GM12892 (cell line): ENCODE measurements at places on chromosomes 3 and 15.

- DNase-seq, result no peak
Measured at GRCh38 chr3:75272691-75273090, 391.4 kb upstream of the FRG2C start.

DNA sequence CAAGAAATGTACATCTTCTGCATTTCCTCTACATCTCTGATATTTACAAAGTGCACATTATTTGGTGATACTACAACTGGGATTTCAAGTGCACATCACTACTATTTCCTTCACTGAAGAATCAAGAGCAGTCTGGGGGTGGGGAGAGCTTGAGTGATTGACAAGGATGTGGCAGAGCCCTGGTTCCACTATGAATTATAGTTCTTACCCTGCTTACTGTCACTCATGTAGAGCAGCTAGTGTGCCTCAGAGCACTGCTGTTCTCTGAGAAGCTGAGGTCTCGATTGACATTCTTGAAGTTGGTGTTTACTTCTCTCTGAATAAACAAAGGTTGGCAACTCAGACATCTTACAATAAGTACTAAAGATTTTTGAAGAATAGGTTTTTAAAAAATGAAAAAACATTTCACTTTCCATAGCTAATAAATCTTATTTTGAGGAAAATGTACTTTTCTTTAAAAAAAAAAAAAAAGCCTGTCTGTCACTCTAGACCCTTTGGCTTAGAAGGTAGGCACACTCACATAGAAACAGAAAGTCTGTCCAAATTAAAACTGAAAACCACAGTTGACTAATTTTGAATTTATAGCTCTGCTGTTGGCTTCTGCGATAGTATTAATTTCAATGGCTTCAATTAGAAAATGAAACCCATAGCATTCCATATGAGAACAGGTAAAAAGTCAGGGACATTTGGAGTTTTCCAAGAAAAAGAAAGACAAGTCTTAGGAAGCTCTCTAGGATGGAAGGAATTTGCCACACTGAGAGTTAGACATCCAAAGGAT, 5.6 kb downstream of the GREM1 start:
- DNase-seq, result no peak

DNA sequence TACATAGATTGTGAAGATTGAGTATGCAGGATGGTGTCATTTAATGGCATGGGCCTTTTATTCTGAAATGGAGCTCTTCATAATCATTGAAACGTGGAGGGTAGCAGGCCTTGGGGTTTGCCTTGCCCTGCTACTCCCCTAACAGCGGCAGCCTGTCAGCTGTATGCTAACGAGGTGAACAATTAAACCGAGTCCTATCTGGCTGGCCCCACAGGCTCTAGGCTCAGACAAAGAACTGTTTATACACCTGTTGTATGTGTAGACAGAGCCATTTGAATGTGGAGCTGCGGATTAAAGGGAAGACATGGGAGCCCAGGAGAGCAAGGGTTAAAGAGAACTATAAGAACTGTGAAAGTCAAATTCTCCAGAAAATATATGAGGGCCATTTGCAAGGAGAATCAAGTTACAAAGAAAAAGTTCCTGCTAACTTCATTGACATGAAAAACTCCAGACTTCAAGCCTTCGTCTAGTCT, 116.7 kb upstream of the CGNL1 start:
- no peak for DNase-seq

DNA sequence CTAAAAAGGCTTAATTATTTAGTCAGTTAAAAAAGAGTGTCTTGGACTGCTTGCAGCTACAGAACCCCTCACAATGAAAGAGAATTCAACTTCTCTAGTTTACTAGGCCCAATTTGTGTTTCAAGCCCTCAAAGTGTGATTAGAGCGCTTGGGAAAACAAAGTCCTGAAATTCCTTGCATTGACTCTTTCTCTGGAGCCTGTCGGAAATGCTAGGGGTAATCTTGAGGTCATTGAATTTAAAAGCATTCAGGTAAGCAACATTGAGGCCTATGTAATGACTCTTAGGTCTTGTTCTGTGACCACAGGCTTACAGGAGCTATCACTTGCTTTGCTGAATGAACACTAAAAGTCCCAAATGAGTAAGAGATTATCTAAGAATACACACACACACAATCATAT, 186.0 kb downstream of the NLGN1 start:
- DNase-seq, result no peak

GRCh38 chr15:74988007-74988800, 7.2 kb upstream of the SCAMP5 start:
- DNase-seq, result no peak

DNA sequence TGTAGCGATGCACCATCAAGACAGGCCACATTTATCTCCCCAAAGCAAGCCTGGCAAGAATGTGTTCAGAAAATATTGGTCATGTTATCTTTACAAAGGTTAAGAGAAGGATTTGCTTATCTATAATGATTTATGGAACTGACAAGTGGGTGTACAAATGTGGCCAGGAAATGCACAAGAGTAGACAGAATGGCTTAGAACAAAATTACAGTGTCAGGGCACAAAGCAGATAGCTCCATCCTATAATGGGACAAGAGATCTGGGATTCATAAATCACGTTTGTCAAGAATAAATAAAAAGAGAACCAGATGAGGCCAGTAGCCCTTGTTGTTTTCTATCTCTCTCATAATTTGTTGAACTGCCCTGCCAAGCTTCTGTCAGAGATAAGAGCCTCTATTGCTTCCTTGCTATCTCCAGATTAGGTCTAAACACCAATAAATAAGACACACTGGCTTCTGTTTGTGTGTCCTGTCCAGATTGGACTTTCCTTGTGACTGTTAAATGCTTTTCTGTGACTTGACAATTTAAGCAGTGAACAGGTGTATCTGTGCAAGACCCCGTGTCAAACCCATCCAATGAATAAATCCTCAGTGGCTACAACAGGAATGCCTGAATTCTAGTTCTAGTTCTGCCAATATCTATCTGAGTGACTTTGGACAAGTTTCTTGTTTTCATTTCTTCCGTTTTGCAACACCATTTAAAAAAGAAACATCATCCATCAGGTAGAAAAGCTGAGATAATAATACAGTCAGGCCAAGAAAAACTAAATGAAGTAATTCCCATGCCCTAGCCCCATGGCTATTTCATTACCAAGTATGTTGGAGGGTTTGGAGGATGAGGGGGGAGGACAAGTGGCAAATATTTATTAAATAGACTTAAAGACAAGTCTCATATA, 157.2 kb downstream of the DCLK3 start:
- no peak for DNase-seq

GRCh38 chr15:101526890-101527289, 37.4 kb upstream of the PCSK6 start:
- DNase-seq, result no peak

- DNase-seq, result no peak
Measured at GRCh38 chr3:15347063-15347736, 14.8 kb upstream of the SH3BP5 start.

- no peak for DNase-seq
Measured at GRCh38 chr15:44183363-44183762, 11.7 kb downstream of the FRMD5 start.

DNA sequence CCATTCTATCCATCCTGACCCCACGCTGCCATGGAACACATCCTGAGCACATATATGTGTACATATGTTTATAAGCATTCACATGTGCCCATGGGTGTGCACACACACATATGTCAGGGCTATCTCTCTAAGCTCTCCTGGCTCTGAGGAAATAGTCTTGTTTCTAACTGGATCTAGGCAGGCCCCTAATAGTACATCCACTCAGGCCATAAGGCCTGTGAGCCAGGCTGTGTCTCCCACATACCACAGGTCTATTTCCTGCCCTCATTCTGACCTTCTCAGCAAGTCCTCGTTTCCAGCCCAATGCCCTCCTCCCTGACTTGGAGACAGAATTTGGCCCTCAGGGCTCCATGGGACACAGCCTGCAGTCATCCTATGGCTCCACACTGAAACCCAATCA, 284.8 kb upstream of the CTNNB1 start:
- no peak for DNase-seq

GRCh38 chr3:23999012-23999641, 54.0 kb downstream of the NR1D2 start:
- no peak for DNase-seq

GRCh38 chr3:171770689-171771620, 39.3 kb downstream of the PLD1 start:
- DNase-seq, result no peak

GRCh38 chr15:56866803-56867202, 51.6 kb upstream of the TCF12 start:
- DNase-seq, result no peak

GRCh38 chr3:279325-279724, 82.8 kb downstream of the CHL1 start:
- DNase-seq, result no peak

DNA sequence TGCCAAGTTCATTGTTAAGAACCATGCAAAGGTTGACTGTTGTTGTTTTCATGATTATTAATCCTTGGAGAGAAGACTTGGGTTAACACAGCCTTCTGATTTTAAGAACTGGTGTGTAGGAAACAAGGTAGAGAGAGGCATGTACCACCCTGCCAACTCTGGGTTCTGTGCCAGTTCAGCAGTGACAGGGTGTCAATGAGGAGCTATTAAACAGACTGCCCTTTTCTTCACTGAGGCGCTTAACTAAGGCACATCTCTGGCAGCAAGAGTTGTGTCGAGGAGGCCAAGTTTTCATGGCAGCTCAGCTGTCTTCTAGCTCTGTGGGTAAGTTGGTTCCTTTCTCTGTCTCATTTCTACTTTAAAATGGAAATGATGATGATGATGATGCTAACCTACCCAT, 117.6 kb downstream of the FEZF2 start:
- DNase-seq, result no peak

GRCh38 chr3:41507336-41508062, 308.2 kb downstream of the CTNNB1 start:
- no peak for DNase-seq

- DNase-seq, result no peak
Measured at GRCh38 chr3:103810167-103810566, 1375.4 kb downstream of the ZPLD1 start.

DNA sequence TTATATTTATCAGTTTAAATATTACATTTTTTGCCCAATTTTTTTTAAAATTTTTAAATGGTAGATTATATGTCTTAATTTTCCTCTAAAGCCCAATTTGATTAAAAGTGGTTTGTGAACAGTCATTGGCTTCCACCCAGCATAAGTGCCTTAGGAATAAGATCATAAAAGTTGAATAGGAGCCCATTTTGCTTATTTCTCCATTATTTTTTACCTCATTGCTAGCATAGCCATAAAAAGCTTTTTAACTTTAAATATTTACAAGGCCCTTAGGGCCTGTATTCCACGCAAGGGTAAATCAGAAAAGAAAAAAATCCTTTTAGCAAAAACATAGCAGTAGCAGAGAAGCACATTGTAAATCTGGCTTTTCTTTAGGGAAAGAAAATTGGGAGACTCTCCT, 9.0 kb downstream of the TTC14 start:
- no peak for DNase-seq

- DNase-seq, result no peak
Measured at GRCh38 chr3:24828011-24828410, 333.4 kb upstream of the THRB start.

DNA sequence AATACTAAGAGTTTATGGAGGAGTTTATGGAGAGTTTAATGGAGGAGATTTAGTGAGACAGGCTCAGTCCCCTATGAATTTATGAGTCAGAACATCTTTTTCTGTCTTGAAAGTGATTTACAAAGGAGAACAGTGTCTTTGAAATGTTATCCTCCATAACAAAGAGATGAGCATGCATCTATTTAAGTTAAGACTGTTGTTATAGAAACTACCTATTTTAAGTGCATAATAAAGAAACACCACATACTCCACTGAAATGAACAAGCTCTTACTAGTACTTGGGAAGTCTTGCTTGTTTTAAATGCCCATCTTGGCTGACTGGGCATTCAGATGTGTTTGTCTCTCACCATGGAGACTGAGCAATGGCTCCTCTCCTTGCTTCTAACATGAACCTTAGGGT, 118.7 kb upstream of the ACP3 start:
- no peak for DNase-seq

DNA sequence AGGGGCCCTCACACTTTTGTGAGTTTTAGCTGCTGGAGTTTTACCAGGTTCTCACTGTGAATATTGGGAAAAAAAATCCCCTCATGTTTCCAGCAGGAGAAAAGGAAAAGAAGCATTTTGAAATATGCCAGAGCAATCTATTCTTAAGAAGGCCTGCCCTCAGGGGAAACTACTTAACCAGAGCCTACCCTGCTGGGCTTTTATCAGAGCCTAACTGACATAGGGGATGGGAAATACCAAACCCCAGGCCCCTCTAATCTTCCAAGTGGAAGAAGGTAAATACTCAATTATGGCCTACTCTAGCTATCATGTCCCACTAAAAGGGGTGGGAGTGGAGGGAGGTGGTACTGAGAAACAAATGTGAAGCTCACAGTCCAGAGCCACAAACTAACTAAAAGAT, 68.7 kb upstream of the NMNAT3 start:
- no peak for DNase-seq

GRCh38 chr3:182523836-182524235, 269.5 kb upstream of the ATP11B start:
- no peak for DNase-seq

GRCh38 chr3:178306432-178307115, 229.7 kb upstream of the KCNMB2 start:
- DNase-seq, result no peak

DNA sequence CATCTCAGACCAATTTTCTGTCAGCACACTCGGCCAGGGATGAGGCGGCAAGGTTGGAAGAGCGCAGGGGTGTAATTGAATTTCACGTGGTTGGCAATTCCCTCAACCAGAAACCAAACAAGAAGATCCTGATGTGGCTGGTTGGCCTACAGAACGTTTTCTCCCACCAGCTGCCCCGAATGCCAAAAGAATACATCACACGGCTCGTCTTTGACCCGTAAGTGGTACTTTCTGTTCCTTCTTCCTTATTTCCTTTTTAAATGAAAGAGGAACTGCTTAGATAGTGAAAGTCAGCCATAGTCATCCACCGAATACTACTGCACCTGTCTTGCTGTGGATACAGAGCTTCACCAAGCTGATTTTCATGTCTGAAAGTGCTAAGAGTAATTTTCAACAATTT, 60.1 kb downstream of the SGO1 start:
- peak; percentile 39 for DNase-seq

- DNase-seq, result no peak
Measured at GRCh38 chr15:35888815-35889214, 342.9 kb upstream of the DPH6 start.

GRCh38 chr3:69085833-69086722, 1.3 kb downstream of the ARL6IP5 start:
- DNase-seq, result no peak

DNA sequence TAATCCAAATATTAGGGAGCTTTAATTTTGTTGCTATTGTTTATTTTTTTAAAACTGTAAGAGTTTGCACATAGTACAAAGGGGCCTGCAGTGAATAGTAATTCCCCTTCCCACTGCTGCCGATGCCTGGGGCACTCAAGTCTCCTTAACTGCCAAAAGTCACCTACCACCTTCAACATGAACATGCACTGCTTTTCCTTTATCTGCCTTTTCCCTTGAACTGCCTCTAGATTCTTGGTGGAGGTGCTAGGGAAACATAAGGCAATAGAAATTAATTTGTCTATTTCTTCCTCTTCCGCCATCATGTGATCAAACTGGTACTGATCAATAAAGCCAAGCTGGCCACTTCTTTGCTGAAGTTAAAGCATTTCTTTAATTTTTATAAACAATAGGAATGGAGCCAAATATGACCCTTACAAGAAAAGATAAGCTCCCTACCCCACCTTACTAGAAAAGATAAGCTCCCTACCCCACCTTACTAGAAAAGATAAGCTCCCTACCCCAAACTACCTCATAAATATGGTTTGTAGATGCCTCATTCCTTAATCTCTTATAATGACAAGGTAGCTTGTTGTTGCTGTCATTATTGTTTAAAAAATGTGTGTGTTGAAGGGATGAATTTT, 17.4 kb upstream of the ACAP2 start:
- no peak for DNase-seq

- no peak for DNase-seq
Measured at GRCh38 chr3:23113455-23114171, 89.5 kb upstream of the UBE2E2 start.
